ENCODE measurements at places on chromosomes 11 and 22. TPM values are rescaled to one million over a fixed set of nuclear protein-coding genes. Genes with fewer than 3 reads are reported as not detected.

GRCh38 chr11:32427935-32428664, 7.2 kb downstream of the WT1 start:
- H3K36me3 ChIP-seq = no peaks in the 10 kb centered on the region
- no peak overlapping the region for H3K27ac ChIP-seq
- peaks cover 100% of the 10 kb centered on the region for H3K27me3 ChIP-seq
- H3K4me1 ChIP-seq = peaks cover 3% of the 10 kb centered on the region

DNA sequence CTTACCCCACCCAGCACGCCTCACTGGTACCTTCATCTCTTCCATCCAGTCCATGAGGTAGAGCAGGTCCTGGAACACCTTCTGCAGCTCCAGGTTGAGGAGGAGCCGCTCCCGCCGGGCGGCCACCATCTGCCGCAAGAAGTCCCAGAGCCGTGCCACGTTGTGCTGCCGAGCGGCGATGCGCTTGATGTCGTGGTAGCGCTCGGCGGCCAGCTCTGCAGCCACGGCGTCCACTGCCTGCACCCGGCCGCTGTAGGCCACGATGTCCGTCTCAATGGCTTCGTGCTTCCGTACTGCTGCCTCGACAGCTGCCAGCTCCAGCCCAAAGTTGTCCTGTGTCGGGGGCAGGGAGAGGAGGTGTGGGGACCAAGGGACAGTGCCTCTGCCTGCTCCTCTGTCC, 21.5 kb downstream of the SPTBN2 start:
- DNase-seq = no peak
- H3K4me1 ChIP-seq = no peaks in the 10 kb centered on the region
- H3K27me3 ChIP-seq = no peaks in the 10 kb centered on the region
- no peak overlapping the region for H3K27ac ChIP-seq
- peaks cover 18% of the 10 kb centered on the region for H3K36me3 ChIP-seq

- H3K4me3 ChIP-seq = no peak overlapping the region
- H3K27me3 ChIP-seq = no peaks in the 10 kb centered on the region
- H3K27ac ChIP-seq = no peak overlapping the region
- H3K36me3 ChIP-seq = peaks cover 7% of the 10 kb centered on the region
- H3K4me1 ChIP-seq = no peaks in the 10 kb centered on the region
Measured at GRCh38 chr11:126318574-126319373, 14.9 kb downstream of the DCPS start.

- peaks cover 33% of the 10 kb centered on the region for H3K4me1 ChIP-seq
- peaks cover 45% of the 10 kb centered on the region for H3K27me3 ChIP-seq
- H3K36me3 ChIP-seq = no peaks in the 10 kb centered on the region
Measured at GRCh38 chr11:46239801-46240061, 37.7 kb upstream of the CREB3L1 start.

GRCh38 chr11:614623-615503, 887 bp downstream of the IRF7 start:
- no peak for DNase-seq
- peak overlapping the region; percentile 77 for H3K4me3 ChIP-seq
- H3K27me3 ChIP-seq = no peaks in the 10 kb centered on the region
- peak overlapping the region; percentile 97 for H3K27ac ChIP-seq

DNA sequence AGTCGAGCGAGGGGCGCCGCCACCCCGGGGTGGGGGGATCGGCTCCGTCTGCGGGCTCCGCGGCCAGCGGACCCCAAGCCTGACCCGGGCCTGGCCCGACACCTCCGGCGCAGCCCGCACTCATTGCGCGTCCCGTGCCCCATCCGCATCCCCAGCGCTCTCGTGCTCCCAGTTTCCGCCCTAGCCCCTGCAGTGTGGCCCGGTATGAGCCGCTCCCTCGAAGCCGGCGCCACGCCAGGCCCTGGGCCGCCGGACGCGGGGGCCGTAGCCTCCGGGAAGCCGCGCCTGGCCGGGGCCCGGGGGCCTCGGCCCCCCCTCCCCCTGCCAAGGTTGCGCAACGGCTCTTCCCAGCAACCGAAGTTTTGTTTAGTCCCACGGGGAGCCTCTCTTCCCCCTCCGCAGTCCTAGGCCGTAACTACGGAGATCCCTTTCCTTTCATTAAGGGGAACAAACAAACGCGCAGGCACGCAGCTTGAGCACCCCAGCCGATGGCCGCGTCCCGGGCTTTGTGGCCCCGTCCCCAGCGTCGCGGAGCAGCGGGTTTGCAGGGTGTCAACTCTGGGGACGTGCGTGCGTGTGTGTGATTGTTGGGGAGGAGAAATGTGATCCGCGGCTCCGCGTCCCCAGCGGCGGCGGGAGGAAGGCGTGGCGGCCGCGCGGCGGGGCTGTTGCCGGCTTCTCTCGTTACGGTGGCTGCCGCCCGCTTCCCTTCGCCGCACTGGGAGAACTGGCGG, 883 bp downstream of the HIPK3 start:
- peak overlapping the region; percentile 98 for H3K4me3 ChIP-seq
- peak overlapping the region; percentile 99 for H3K27ac ChIP-seq
- H3K27me3 ChIP-seq = peaks cover 9% of the 10 kb centered on the region
- no peaks in the 10 kb centered on the region for H3K36me3 ChIP-seq

GRCh38 chr22:27420817-27421361, 380.7 kb downstream of the MN1 start:
- H3K4me3 ChIP-seq = no peak overlapping the region
- DNase-seq = no peak
- H3K36me3 ChIP-seq = no peaks in the 10 kb centered on the region
- peaks cover 8% of the 10 kb centered on the region for H3K27me3 ChIP-seq
- H3K4me1 ChIP-seq = peaks cover 13% of the 10 kb centered on the region
- no peak overlapping the region for H3K27ac ChIP-seq

- H3K4me3 ChIP-seq = no peak overlapping the region
- peaks cover 33% of the 10 kb centered on the region for H3K36me3 ChIP-seq
- H3K4me1 ChIP-seq = no peaks in the 10 kb centered on the region
- H3K27me3 ChIP-seq = no peaks in the 10 kb centered on the region
Measured at GRCh38 chr11:120482149-120482548, 29.4 kb upstream of the GRIK4 start.

GRCh38 chr11:111400595-111400994, 21.5 kb upstream of the POU2AF1 start:
- H3K36me3 ChIP-seq = no peaks in the 10 kb centered on the region
- H3K27ac ChIP-seq = no peak overlapping the region
- no peak overlapping the region for H3K4me3 ChIP-seq
- H3K27me3 ChIP-seq = peaks cover 4% of the 10 kb centered on the region
- DNase-seq = no peak

DNA sequence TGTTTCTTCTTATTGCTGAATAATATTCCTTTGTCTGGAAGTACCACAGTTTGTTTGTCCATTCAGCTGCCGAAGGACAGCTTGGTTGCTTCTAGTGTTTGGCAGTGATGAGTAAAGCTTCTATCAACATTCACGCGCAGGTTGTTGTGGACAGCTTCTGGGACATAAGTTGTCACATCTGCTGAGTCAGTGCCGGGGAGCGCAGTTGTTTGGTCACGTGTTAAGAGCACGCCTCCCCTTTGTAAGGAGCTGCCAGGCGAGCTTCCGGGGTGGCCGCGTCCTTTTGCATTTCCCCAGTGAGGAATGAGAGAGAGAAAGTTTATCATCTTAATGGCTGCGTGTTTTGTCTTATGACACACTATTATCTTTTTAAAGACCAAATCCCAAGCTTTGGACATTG, 30.3 kb downstream of the SAMM50 start:
- DNase-seq = no peak
- no peaks in the 10 kb centered on the region for H3K27me3 ChIP-seq
- H3K36me3 ChIP-seq = peaks cover 20% of the 10 kb centered on the region
- no peak overlapping the region for H3K27ac ChIP-seq
- H3K4me3 ChIP-seq = no peak overlapping the region

DNA sequence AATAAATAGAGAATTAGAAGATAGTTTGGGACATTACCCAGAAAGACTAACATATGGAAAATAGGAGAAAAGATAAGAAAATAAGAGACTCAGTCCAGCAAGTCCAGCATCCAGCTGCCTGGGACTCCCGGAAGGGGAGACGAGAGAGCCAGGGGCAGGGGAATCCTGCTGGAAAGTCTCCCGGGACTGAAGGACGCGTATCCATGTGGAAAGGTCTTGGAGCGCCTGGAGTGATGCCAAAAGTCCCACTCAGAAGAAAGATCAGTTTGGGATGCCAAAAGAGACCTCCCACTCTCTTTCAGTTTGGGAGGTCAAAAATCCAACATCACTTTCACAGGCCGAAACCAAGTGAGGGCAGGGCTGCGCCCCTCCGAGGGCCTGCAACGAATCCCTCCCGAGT, 30.7 kb downstream of the LRFN4 start:
- no peaks in the 10 kb centered on the region for H3K36me3 ChIP-seq
- H3K27me3 ChIP-seq = peaks cover 4% of the 10 kb centered on the region
- no peak for DNase-seq

DNA sequence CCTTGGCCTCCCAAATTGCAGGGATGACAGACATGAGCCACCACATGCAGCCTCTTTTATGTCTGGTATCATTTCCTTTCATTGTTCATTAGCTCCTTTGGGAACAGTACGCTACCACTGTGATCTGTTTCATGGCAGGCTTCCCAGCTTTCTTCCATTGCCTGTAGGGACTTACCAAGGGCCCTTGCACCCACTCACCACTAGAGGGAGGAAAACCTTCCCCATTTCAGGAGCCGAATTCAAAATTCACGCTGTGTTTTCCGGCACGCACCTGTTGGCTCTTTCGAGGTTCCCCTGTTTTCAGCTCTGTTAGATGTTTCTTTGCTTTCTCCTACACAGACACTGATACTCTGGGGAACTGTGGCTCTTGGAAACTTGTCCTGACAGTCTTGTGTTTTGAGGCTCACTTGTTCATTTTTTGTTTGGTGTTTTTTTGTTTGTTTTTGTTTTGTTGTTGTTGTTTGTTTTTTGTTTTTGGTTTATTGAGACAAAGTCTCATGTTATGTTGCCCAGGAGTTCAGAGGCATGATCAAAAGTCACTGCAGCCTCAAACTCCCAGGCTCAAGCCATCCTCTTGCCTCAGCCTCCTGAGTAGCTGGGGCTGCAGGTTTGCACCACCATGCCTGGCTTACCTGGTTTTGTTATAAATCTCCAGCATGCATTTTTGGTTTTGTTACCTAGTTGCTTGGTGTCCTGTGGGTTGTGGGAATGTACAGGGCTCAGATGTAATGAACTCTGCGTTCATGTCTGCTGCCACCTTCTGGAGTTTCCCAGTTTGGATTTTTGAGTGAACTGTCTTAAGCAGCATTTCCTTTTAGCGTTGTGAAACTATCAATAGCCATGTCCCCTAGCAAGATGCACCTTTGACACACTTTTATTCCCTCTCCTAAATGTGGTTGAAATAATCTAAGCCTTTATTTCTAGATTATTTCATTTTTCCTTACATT, 2.3 kb downstream of the KRTAP5-11 start:
- peaks cover 4% of the 10 kb centered on the region for H3K4me1 ChIP-seq
- H3K27ac ChIP-seq = no peak overlapping the region
- H3K4me3 ChIP-seq = no peak overlapping the region
- no peaks in the 10 kb centered on the region for H3K36me3 ChIP-seq
- H3K27me3 ChIP-seq = peaks cover 28% of the 10 kb centered on the region

Gene CASP1
- not detected for total RNA-seq

Gene LSP1
- not detected for total RNA-seq

Gene UBQLN3
- total RNA-seq = not detected

Gene MMP8
- total RNA-seq = not detected

Gene IGF2
- 4,678 TPM for total RNA-seq

Gene MUC6
- 1.9 TPM for total RNA-seq

Gene CRYBB2
- total RNA-seq = 0.81 TPM

All from progenitor cell of endocrine pancreas (in vitro differentiated cells).